NCI-H1436 treated with DMSO at 0.1 percent for 48 hours (cell line): ENCODE measurements at places on chromosomes 3 and 15.

- no peak for DNase-seq
Measured at GRCh38 chr3:4474683-4475490, 7.8 kb upstream of the SUMF1 start.

GRCh38 chr3:73815966-73816365 lies 191.2 kb upstream of the PDZRN3 start:
- no peak for DNase-seq

DNA sequence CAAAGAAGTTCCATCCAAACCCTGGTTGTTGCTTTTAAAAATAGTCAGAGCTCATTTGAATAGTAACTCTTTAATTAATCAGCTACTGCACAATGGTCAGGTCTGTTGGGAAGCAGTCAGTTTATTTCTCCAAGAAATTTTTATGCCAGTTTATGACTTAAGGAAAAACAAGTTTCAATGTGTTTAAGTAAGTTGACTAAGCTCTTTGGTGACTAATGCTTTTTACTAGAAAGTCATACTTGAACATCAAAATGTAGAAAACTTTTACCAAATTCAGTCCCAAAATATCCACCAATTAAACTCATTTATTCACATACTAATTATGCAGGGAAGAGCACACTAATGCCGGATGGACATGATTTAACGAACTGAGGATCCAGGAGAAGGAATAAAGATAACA lies 22.1 kb downstream of the PRICKLE2 start:
- DNase-seq = no peak

GRCh38 chr3:57518276-57518915 lies 25.7 kb downstream of the DNAH12 start:
- DNase-seq = no peak

- no peak for DNase-seq
Measured at GRCh38 chr3:131020122-131020693, 6.4 kb downstream of the ASTE1 start.

- no peak for DNase-seq
Measured at GRCh38 chr3:16697443-16698147, 92.4 kb upstream of the DAZL start.

GRCh38 chr3:157445857-157446256 lies 9.2 kb downstream of the PTX3 start:
- DNase-seq = no peak

DNA sequence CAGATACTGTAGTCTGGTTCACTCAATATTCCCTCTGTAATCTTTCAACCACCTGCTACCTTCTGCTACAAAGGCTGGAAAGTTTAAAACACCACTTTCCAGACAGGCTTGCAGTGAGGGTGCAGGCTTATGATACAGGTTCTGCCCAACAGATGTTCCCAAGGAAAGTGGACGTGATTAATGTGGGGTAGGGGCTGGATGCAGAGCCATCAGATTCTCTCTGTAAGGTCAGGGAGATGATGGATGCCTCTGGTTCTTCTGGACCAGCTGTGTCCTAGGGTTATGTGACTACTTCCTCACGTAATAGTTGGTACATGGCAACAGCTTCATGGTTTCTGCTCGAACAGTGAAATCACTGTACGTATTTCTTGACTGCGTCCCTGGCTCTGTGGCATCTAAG lies 11.1 kb downstream of the GPR176 start:
- DNase-seq = no peak

GRCh38 chr15:31262143-31262530 lies 64.5 kb upstream of the KLF13 start:
- DNase-seq = no peak

- DNase-seq = no peak
Measured at GRCh38 chr3:57041674-57042073, 18.8 kb upstream of the SPATA12 start.

- DNase-seq = no peak
Measured at GRCh38 chr3:190260301-190260700, 61.9 kb downstream of the CLDN1 start.

DNA sequence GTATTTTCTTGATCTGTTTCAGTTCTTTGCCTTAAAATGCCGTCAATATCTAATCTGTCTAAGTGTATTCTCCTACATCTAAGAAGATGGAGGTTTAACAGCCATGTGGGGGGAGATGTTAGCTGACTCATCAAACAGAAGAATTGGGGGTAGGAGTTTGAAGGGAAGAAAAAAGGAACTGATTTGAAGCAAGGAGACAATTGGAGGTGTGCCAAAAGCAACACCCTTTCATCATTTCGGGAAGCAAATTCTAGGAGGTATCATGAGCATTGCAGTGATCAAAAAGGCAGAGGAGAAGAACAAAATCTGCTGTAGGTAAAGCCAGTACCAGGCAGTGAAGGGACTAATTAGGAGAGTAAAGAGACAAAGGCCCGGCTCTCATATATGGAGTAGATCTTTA lies 337.3 kb upstream of the TBC1D5 start:
- no peak for DNase-seq

- no peak for DNase-seq
Measured at GRCh38 chr3:146513386-146514051, 30.9 kb downstream of the PLSCR1 start.

GRCh38 chr3:136142592-136142991 lies 53.5 kb downstream of the MSL2 start:
- no peak for DNase-seq

- no peak for DNase-seq
Measured at GRCh38 chr3:58622892-58623291, 43.7 kb downstream of the FAM3D start.

DNA sequence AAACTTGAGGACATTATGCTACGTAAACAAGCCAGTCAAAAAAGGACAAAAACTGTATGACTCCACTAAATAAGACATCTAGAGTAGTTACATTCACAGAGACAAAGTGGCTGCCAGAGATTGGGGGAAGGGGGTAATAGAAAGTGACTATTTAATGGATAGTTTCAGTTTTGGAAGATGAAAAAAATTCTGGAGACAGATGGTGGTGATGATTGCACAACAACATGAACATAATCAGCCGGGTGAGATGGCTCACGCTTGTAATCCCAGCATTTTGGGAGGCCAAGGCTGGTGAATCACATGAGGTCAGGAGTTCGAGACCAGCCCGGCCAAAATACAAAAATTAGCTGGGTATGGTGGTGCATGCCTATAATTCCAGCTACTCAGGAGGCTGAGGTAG lies 40.6 kb downstream of the DPP8 start:
- no peak for DNase-seq

- no peak for DNase-seq
Measured at GRCh38 chr3:182241766-182242488, 530.2 kb downstream of the SOX2 start.

GRCh38 chr3:41208507-41209220 lies 9.4 kb downstream of the CTNNB1 start:
- DNase-seq = no peak

- DNase-seq = no peak
Measured at GRCh38 chr15:51803965-51804364, 25.5 kb upstream of the TMOD3 start.

GRCh38 chr15:76105391-76105790 lies 45.6 kb downstream of the TMEM266 start:
- DNase-seq = no peak

- DNase-seq = no peak
Measured at GRCh38 chr15:79003301-79003700, 58.5 kb upstream of the CTSH start.

DNA sequence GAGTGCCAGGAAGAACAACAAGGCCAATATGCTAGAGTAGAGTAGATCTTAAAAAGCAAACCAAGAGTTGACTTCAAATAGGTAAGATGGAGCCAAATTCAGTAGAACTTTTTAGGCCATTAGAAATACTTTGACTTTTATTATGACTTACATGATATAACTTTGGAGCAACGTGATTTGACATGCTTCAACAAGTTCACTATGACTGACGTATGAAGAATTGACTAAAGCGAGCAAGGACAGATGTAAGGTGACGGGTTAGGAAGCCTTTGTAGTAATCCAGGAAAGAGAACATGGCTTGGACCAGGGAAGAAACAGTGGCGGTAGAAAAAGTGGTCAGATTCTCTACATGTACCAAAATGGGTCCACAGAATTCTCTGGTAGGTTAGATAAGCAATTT lies 4.9 kb upstream of the ZNF385D start:
- DNase-seq = no peak

DNA sequence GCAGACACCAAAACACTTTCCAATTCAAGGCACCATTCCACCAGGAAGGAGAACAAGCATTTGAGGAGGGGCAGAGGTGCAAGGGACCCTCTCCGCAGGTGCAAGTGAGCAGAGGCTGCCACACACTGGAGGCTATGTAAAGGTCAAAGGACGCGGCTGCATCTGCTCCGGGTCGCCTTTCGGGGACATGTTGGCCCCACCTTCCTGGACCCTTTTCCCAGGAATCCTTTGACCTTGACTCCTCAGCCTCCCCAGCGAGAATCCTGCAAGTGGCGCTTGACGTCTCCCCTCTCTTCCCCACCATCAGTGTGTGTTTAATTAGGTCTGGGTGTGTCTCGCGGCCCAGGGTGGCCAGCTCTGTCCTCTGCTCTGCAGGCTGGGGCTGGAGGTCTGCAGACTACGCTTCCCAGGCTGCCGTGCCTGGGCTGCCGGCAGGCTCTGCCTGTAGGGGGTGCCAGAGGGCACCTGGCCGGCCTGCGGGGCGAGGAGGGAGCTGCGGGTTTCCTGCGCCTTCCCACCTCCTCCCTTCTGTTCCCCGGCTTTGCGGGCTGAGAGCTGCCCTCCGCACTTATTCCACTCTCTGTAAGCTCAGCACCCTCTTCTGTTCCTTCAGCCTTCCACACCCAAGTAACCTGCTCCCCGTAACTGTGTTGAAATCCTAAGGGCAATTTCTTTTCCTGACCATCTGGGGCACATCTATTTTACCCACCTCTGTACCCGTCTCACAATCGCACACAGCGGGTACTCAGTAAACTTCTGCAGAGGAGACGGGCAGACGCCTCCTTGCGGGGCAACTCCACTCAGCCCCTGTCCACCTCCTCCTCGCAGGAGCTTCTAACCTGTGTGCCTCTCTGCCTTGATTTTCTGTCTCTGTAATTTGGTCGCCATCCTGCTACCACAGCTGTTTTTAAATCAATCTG lies 129.8 kb downstream of the NSMCE3 start:
- DNase-seq = no peak

GRCh38 chr3:149510480-149510879 lies 36.0 kb downstream of the TM4SF4 start:
- no peak for DNase-seq

DNA sequence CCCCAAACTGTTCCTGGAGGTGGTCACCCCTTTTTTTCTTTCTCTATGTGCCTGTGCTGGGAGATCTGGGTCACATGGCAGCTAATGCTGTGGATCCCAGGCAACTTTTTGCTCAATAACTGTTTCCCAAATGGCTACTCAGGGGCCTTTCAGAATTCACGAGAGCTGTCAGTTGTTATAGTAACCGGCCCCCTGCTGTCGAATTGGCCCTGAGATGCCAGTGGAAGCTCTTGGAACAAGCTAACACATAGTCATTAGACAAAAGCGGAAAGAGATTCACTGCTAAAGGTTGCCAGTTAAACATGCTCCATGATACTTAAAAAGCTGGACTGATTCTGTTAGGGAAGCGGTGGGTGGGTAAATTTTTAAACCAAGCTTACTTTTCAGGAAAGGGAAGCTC lies 144.1 kb downstream of the FEZF2 start:
- DNase-seq = no peak

- no peak for DNase-seq
Measured at GRCh38 chr3:71545330-71545729, 38.2 kb downstream of the FOXP1 start.

DNA sequence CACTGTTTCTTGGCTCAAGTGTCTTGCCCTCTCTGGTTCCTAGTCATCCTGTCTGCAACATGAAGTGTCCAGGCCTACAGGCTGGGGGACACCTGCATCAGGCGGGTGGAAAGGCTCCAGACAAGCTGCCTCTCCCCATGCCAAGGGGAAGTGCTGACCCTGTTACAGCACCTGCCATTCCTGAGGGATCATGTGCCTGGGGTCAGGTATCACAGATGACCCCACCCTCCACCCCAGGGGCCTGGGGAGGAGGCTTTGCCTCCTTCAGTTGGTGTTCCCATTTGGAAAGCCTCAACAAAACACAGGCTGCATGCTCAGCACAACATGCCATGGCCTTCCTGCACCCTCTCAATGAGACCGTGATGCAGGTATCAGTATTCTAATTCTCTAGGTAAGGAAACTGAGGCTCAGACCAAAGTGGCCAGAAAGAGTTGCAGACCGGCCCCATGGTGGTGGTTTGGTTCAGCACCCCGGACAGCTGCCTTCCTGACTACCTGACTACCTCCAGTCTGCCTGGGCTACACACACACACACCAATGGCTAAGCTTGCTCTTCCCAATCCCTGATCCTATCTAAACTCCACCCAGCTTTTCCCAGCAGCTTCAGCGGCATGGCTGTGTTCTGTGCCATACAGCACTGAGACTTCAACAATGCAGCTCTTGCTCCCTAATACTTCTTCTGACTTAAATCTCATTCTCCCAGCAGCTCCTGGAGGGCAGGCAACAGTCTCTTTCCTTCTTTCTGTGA lies 69.7 kb upstream of the LINGO1 start:
- no peak for DNase-seq

DNA sequence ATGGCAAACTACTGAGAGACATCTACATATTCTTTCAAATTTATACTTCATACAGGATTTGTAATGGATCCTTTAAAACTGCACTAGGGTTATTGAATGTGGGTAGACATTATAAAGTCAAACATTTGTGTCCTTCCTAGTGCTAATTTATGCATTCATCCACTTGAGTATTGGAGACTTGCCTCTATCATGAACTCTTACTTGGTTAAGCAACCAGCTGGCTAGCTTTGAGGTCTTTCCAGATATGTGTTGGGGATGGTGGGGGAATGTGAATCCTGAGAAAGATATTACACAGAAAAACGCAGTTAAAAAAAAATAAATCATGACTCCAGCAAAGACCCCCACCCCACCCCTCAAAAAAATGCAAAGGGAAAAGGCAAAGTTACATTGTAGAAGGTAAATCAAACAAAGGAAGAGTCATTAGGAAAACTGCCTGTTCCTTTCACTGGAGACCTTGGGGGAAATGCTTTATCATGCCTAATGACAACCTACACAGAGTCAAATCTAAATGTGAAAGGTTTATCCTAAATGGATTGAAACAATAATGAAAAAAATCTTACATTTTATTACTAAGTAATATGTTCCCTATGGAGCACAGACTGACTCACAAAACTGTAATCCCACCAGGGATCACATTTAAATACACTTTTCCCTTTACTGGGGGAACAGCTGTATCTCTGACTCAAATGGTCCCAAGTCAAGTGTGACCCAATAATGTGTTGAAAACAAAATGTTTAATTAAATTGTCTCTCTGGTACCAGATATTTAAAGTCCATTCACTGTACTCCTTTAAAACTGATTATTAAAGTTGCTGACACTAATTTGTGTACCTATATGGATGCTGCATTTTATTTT lies 522.3 kb downstream of the ROBO1 start:
- no peak for DNase-seq

GRCh38 chr15:52567871-52568600 lies 794 bp downstream of the ARPP19 start:
- no peak for DNase-seq

DNA sequence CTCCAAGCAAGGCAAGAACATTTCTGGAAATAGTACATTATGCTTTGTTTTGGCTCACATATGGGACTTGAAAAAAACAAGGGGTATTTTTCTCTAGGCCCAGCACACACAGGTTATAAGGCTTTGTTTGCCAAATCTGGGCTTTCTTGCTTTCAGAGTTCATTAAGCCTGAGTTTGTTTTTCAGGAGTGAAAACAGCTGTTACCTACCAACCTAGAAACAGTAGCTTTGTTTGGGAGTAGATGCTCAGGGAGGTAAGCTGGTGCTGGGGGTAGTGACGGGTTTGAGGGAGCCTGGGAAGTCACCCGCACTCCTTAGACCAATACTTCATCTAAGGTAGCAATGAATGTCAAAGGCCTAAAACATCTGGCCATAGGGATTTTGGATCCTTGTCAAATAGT lies 241.2 kb downstream of the KBTBD8 start:
- DNase-seq = no peak
